Body of pancreas (tissue), 4 donors: ENCODE measurements at places on chromosomes 6 and 20. TPM values are rescaled to one million over a fixed set of nuclear protein-coding genes. Genes with fewer than 3 reads are reported as not detected.

The ADAM33 gene
- 11.2 TPM for total RNA-seq

The PAK5 gene
- 0.33 TPM for total RNA-seq

The EBF4 gene
- 13.0 TPM for total RNA-seq

The SERAC1 gene
- 10.5 TPM for total RNA-seq
